ENCODE measurements at places on chromosomes 6 and 20.

DNA sequence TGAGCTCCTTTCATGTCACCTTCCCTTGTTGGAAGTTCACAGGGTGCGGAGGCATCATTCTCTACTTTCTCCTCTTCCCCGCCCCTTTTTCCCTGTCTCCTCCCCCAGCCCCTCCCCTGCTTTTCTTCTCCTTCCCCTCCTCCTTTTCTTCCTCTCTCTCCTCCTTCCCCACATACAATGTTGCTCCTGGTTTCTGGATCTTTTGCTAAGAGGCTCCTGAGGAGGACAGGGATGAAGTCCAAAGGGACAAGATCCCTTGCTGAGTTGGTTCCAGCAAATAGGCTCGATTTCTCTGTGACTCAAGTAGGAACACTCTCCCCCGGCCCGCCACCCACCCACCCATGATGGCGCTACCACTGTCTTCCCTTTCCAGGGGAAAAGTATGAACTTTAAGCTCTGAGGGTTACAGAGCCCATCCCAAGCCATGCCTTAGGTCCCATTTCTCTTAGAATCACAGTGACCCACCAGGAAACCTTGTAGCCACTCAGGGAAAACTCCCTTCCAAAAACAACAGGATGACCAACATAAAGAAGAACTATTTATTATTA, 852 bp upstream of the TFEB start:
- DNase-seq = no peak

DNA sequence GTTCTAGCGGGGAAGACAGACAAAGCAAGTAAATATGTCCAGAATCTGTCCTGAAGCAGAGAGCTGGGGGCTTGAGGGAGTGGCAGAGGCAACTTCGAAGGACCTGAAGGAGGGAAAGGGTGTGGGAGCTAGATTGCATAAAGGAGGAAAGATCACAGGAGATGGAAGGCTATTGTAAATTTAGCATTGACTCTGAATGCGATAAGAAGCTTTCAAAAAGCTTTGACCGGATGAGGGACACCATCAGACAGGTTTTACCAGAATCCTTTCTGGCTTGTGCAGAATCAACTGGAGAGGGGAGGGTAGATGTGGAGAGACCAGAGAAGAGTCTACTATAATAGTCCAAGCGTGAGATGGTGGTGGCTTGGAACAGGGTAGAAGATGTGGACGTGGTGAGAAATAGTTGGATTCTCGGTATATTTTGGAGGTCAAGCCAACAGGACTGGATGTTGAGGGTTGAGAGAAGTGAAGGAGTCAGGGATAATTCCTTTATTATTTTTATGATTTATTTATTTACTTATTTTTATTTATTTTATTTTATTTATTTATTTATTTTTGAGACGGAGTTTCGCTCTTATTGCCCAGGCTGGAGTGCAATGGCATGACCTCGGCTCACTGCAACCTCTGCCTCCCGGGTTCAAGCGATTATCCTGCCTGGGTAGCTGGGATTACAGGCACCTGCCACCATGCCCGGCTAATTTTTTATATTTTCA, 19.9 kb upstream of the RIPOR3 start:
- DNase-seq = no peak

GRCh38 chr6:135195522-135195921, 14.4 kb downstream of the MYB start:
- no peak for DNase-seq

DNA sequence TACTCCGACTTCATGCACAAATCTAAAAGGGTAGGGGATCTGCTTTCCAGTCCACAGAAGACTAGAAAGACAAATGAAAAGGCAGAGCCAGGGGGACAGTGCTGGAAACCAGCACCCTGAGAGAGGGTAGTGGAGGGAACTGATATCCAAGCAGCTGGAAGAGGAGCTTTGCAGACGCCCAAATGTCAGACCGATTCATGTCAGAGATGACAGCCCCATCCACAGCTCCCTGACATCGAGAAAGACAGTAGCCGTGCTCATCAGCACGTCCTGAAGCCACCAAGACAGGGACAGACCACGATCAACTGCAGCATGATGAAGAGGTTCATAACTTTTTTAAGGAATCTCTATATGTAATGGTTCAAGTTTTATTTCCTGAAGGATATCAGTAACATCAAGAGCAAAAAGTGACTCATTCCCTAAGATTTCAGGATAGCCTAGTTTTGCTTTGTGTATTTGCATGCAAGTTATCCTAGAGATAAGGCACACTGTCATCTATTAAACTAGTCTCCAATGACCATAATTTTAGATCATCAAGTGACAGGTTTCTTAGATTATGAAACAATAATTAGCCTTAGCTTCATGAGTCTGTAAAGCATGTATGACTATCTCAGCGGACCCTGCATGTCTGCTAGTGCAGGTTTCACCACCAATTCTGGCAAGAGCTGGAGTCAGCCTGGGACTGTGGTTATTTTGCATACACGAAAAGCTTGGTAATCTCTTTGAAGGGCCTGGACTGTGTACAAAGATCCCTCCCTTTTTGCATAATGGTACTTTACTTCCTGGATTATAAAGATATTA, 43.0 kb downstream of the PRDM1 start:
- DNase-seq = no peak

DNA sequence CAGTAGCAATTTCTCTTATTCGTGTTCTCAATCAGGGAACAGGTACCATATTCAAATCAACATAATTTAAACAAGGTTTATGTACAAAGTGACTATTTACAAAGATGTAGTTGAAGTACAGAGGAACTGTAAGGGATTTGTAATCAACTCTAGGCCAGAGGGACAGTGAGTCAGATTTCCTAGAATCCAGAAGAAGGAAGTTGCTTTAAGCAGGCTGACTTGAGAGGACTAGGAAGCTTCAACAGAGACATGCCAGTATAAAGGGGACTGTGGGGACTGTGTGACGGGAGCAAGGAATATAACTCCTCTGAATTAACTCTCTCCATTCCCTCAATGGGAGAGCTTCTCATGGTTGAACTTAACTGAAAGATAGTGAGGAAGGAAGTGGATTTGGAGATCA, 427.4 kb upstream of the JAG1 start:
- no peak for DNase-seq

DNA sequence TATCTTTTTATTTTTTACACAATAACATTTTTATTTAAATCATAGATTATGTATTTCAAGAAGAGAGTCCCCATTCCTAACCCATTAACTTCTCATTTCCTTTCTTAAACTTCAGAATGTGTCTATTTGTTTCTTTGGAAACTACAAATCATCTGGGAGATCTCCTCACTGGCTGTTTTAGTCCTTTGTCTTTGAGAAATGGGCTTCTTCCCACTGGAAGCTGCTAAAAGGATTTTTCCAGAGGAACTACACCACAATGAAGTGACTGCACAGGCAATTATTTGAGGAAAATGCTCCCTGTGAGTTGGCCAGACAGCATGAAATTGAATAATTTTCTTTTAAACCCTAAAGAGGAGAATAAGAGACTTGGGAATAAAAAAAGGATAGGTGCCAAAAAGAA, 119.1 kb downstream of the TENT5A start:
- no peak for DNase-seq

All from NCI-H2107 (cell line).